Activated gamma-delta T cell (primary cell): ENCODE measurements at places on chromosomes 7 and 10.
A peak's percentile ranks its signal among the peaks of the same experiment; 100 is the strongest.

DNA sequence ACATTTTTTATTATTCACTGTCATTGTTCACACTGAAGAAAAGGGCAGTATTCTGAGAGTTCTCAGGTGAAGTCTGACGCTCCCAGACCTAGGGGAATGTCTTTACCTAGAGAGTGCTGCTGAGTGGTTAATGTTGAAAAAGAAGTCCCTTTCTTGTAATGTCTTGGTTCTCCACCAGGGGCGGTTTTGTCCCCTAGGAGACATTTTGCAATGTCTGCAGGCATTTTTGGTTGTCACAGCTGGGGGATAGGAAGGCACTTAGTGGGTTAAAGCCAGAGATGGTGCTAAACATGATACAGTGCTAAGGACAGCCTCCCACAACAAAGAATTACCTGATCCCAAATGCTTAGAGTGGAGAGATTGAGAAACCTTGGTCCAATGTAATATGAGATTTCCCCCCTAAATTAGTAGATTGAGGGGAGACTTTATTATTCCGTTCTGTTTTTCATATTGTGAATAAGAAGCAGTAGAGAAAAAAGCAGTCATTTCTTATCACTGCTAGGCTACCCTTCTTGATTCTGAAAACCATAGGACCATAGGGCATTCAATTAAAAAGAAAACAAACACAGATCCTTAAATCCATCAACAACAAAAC is 13.1 kb downstream of the UMAD1 start:
- DNase-seq = no peak

DNA sequence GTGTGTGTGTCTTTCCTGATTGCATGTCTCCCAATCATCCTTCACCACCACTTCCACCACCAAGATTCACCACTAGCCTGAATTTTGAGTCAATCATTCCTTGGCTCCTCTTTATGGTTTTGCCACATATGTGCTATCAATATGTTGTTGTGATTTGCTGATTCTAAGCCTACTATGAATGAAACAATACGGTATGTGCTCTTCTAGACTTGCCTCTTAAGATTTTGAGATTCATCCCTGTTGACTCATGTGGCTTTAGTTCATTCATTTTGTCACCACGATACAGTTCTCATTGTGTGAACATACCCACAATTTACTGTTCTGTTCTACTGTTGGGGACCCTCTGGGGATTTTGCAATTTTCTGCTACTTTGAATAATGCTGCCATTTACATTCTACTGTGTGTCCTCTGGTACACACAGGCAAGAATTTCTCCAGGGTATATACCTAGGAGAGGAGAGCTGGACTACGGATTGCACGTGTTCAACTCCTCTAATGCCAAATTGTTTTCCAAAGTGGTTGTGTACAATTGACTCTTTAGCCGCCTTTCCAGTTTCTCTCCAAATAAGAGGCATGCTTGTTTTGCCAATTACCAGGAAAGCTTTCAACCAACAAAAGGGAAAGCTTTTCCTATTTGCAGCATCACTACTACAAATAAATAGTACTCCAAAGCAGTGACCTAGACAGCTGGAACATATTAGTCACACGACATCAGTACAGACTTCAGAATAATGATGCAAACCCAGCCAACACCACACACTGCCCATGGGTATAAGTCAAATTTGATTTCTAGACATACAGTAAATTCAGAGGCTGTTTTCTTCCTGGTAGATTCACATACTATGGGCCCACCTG is 30.0 kb downstream of the SGMS1 start:
- DNase-seq = no peak

DNA sequence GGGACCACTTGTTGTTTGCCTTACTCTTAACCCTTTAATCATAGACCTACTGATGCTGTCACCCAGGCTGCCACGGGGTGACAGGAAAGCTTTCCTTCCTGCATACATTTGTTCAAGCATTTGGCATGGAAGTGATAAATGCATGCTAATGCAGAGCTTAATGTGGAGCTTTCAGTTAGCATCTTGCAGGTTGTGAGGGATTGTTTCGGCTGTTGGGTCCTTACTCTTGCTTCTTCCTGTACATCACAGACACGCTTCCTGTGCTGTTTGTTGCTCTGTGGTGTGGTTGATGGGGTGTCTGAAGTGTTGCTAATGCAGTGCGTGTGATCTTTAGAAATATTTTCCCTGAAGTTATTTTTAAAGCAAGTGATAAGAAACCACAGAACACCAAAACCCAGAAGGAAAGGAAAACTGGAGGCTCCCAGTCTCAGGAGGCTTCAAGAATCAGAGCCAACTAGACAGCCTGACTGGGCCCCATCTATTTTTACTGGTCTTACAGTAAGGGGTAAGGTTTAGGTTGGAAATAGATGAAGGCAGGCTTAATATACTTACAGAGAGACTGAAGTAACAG is 143.1 kb downstream of the CHN2 start:
- no peak for DNase-seq

DNA sequence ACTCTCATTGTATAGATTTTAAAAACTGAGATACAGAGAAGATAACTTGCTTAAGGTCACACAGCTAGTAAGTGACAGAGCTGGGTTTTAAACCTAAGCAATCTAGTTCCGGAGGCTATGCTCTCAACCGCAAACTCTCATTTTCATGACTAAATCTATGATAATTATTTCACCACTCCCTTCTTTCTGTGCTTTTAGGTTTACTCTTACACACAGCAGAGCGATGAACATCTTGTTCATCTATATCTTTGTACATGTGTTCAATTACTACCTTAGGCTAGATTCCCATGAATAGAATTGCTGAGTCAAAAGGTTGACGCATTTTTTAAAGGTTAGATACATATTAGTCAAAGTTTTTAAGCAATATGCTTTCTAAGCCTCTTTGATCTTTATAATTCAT is 154.8 kb downstream of the CHN2 start:
- DNase-seq = no peak

GRCh38 chr7:110676785-110677184 is 414.1 kb upstream of the LRRN3 start:
- DNase-seq = no peak

- DNase-seq = no peak
Measured at GRCh38 chr7:12570534-12571461, at the start of gene SCIN. SCIN (plus strand) TSS chr7:12570720; CDS start chr7:12570787, 67 bp downstream.

DNA sequence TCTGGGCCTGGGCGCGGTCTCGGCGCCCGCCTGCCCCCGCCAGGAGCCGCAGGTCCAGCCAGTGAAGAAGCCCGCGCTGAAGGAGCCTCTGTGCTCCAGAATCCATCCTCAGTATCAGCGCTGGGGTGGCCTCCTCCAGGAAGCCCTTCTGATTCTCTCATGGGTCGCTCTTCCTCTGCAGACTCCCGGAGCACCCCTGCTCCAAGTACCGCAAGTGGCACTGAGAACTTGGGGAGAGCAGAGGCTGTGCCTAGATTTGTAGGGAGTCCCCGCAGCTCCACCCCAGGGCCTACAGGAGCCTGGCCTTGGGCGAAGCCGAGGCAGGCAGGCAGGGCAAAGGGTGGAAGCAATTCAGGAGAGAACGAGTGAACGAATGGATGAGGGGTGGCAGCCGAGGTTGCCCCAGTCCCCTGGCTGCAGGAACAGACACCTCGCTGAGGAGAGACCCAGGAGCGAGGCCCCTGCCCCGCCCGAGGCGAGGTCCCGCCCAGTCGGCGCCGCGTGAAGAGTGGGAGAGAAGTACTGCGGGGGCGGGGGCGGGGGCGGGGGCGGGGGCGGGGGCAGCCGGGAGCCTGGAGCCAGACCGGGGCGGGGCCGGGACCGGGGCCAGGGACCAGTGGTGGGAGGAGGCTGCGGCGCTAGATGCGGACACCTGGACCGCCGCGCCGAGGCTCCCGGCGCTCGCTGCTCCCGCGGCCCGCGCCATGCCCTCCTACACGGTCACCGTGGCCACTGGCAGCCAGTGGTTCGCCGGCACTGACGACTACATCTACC is at the start of gene ALOX5:
Gene ALOX5 (plus strand): TSS at position 641 of the 774 bp plus-strand sequence. CDS start 64 bp downstream, at position 705.
- peak; percentile 19 for DNase-seq

DNA sequence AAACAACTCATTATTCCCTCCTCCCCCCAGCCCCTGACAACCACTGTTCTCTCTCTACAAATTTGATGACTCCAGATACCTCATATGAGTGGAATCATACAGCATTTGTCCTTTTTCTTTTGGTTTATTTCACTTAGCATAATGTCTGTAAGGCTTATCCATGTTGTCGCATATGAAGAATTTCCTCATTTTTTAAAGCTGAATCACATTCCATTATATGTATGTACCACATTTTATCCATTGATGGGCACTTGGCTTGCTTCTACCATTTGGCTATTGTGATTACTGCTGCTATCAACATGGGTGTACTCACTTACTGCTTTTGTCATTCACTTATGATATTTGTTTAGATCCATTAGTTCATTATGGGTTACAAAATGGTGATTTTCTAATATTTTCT is 112.8 kb downstream of the BUB3 start:
- DNase-seq = no peak

DNA sequence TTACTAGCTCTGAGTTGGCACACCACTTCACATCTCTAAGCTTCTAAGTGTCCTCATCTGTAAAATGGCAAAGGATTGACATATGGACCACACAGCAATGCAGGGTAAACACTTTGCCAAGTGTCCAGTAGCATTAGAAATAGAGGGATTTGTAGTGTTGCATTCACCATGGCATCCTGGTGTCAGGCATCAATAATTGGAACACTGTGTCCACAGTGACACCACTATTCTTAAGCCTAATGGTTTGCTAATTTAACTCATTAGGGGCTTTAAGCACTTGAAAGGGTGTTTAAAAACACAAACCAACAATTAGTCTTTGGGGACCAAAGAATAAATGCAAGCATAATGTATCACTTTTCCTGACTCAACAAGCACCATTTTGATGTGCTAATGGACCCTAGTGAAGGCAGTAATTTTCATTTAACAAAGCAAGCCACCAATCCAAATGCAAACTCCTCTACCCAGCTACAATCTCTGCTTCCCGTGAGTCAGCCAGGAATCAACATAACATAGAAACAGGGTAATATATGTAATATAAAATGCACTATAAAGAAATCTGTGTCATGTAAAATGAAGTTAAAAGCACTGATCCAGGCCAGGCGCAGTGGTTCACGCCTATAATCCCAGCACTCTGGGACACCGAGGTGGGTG is 75.9 kb downstream of the FAM204A start:
- DNase-seq = no peak

GRCh38 chr7:4014346-4015050 is 667.6 kb upstream of the FOXK1 start:
- DNase-seq = no peak

GRCh38 chr7:149704507-149704906 is 68.9 kb downstream of the ZNF467 start:
- no peak for DNase-seq

DNA sequence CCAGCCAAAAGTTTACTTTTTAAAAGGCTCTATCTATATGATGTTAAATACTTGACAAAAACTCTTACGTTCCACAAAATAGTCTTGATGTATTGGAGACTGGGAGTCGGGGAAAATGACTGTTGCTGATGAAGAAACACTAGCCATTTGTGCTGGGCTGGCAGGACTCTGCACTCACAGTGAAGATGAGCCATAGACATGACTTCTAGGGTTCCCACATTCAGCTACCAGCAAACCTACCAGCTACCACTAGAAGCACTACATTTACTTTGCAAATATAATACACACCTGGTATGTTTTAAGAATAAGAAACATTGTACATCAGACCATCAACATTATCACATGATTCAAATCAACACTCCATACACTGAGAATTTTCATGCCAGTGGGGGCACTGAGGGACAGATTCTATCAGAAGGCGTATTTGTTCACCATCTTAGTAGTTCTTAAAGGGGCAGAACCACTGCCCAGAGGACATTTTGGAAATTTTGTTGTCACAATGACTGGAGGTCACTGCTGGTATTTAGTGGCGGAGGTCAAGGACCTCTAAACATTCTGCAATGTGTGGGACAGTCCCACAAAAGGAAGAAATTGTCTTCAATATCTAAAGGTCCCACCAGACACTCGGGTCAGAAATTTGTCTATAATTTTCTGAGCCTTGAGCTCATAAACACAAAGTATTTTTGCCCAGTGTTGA is 52.3 kb downstream of the PARD3 start:
- DNase-seq = no peak

GRCh38 chr10:112713411-112713810 is 236.6 kb upstream of the TCF7L2 start:
- DNase-seq = no peak

GRCh38 chr7:70094831-70095230 is 496.6 kb downstream of the AUTS2 start:
- DNase-seq = no peak

DNA sequence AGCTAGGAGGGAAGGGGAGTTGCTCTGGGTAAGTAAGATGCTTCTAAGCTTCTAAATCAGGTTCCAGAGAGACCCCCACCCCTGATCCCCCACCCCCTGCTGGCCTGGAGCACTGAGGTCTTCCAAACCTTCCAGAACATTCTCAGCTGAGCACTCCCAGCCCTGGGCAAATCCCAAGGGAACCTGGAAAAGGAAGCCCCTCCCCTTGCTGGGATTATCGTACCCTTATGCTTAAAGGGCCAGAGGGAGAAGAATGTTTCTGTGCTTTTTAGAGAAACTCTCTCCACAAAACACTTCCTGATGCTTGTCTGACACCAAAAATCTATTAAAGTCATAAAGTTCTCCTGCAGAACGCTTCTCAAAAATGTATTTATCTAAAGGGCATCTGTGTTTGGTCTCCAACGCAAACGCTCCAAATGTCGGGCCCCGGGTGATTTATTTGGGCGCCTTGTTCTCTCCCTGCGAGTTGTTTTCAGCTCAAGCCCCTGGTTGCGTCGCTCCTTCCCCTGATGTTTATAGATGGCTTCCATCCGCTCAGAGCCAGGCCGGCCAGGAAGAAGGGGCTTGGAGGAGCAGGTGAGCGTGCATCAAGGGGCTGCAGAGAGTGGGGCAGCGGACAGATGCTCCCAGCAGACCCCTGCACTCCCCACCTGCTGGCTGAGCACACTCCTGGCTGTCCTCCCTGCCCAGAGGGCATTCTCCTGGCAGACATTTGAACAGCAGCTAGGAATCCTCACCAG is 8.2 kb upstream of the RET start:
- DNase-seq = no peak

GRCh38 chr7:43199371-43200160 is 87.1 kb downstream of the HECW1 start:
- no peak for DNase-seq

DNA sequence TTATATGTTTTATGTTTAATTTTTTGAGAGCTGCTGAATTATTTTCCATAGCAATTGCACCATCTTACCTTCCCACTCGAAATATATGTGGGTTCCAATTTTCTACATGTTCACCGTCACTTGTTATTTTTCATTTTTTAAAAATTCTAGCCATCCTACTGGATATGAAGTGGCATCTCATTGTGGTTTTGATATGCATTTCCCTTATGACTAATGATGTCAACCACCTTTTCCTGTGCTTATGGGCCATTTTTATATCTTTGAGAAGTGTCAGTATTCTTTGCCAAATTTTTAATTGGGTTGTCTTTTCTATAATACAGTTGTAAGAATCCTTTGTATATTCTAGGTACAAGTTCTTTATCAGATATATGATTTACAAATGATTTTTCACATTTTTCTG is 27.8 kb downstream of the NHLRC2 start:
- no peak for DNase-seq
